ENCODE measurements at places on chromosomes 3 and 15.

DNA sequence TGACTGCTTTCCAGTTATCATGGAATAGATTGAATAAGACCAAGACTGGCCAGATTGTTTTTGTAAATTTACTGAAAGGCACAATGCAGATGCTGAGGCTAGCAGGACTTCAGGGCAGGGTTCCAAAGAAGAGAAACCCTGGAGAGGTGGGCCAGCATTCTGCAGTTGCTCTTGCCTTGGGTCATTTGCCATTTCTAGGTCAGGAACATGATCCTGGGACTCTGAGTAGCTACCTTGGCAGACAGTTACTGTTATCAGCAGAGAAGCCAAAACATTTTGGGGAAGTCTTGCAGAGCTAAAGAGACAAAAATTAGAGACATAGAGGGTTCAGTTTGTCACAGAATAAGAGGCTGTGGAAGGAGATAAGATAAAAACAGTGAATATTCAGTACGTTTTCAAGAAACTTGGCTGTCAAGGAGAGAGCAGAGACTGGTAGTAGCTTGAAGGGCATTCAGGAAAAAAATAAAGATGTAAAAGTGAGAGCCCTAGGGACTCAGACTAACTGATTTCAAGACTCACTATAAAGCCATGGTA lies 46.8 kb upstream of the MYRIP start:
- DNase-seq, result no peak

DNA sequence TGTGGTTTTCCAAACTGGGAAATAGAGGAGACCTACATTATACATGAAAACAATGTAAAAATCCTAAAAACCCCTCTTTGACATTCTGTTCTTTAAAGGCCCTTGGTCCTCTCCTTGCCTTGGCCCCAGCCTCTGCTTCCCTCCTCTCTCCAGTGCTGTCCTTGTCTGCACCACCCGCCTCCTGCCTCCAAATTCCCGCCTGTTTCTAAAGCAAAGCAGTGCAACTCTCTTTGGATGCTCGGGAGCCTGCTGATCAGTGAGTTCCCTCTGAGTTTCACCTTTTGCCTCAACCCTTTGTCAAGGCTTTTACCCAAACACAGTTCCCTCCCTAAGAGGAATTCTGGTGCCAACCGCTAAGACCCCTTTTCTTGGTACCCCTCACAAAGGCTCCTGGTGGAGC lies 8.0 kb downstream of the ANKDD1A start:
- DNase-seq, result no peak

DNA sequence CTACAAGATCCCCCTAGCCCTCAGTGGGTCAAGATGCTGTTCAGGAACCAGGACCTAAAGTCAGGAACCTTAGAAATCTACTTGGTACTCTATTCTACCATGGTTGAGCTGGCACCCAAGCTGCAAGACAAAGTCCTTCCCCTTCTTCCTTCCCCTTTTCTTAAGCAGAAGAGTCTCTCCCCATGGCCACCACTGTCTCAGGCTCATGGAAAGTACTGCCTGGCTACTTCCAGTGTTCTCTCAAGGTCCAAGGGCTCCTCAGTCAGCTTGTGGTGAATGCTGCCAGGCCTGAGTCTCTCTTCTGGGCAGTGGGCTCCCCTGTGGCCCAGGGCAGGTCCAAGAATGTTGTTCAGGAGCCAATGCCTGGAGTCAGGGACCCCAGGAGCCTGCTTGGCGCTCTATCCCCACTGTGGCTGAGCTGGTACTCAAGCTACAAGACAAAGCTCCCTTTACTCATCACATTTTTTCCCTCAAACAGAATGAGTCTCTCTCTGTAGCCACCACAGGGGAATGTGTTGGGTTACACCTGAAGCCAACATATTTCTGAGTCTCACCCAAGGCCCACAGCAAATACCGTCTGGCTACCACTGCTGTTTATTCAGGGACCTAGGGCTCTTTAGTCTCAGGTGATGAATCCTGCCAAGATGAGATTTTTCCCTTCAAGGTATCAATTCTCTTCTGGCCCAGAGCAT lies 18.1 kb upstream of the SLC27A2 start:
- no peak for DNase-seq

DNA sequence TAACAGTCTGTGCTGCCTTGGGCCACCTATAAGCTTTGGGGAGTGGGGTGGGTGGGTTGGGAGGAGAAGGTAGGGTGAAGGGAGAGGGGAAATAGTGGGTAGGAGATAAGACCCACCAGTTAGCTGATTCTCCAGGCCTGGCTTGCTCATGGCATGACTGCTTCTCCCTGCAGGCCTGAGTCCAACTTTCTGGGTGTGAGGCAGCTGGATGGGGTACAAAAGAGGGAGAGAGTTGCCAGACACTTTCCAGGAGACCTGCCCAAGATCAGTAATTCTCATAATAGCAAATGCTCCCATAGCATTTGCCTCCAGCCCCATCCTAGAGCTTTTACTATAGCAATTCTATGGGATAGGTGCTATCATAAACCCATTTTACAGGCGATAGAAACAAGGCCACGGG lies 7.7 kb downstream of the CGNL1 start:
- DNase-seq, result no peak

DNA sequence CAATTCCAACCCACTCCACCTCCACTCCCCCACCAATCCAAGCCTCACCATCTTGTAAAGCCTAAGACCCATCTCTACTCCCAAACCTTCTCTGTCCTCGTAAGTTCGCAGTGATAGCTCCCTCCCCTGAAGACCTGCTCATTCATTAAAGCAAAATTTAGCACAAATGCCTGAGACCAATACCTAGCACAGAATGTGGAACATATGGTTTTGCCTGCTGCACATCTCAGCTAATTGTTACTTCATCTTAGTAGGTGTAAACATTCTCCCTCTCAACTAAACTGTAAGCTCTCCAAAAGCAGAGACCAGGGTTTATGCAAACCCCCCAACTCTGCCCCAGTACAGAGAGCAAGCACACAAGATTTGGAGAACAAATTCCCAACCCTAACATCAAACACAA lies 20.5 kb downstream of the DCLK3 start:
- no peak for DNase-seq

GRCh38 chr15:93241696-93242585 lies 152.9 kb upstream of the RGMA start:
- DNase-seq, result no peak
